ENCODE measurements at places on chromosomes 1 and 21.

DNA sequence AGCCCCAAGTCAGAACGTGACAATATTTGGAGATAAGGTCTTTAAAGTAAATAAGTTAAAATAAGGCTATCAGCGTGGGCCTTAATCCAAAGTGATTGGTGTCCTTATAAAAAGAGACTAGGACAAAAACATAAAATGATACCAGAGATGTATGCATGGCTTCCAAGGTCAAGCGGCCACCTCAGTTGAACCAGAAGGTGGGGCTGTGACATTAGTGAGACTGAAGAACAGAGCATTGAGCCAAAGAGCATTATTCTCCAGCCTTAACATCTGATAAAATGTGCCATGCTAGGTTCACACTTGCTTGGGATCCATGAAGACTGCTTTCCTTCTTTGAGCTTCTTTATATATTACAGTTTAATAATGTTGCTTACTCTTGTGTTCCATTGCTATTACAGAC is 554.6 kb downstream of the PLA2G4A start:
- DNase-seq, result no peak
- no peak overlapping the region for H3K27ac ChIP-seq
- no peaks in the 10 kb centered on the region for H3K27me3 ChIP-seq
- H3K4me3 ChIP-seq, result no peak overlapping the region
- no peaks in the 10 kb centered on the region for H3K36me3 ChIP-seq

DNA sequence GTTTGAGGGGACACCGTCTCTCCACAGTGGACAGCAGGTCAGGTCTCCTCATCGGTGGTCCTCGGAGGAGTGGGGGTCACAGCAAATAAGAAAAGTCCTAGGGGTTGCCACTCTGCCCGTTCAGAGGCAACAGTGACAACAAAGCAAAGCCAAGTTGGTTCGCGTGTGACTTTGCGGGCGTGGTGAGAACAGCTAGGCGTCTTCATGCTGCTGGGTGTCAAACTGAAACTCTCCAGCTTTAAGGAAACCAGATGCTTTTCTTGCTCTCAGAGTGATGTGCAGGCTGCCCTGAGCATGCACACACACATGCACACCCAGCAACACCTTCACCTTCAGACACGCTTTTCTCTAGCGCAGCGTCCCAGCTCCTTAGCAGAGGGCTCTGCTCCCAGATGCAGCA is 70.1 kb upstream of the ARHGEF16 start:
- no peaks in the 10 kb centered on the region for H3K4me1 ChIP-seq
- H3K4me3 ChIP-seq, result no peak overlapping the region
- DNase-seq, result no peak
- H3K27ac ChIP-seq, result no peak overlapping the region

GRCh38 chr21:25097648-25098047 is 509.6 kb downstream of the MRPL39 start:
- peaks cover 2% of the 10 kb centered on the region for H3K4me1 ChIP-seq
- H3K36me3 ChIP-seq, result no peaks in the 10 kb centered on the region
- H3K27ac ChIP-seq, result no peak overlapping the region
- DNase-seq, result no peak
- H3K27me3 ChIP-seq, result no peaks in the 10 kb centered on the region

DNA sequence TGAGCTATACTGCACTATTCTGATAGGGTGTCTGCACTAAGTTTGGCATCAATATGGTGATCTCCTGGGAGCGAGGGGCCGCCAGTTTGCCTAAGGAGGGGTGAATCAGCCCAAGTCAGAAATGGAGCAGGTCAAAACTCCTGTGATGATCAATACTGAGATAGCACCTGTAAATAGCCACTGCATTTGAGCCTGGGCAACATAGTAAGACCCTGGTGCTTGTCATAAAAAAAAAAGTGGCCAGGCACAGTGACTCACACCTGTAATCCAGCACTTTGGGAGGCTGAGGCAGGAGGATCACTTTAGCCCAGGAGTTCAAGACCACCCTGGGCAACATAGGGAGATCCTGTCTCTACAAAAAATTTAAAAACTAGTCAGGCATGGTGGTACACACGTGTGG is 11.6 kb upstream of the ZDHHC18 start:
- peaks cover 6% of the 10 kb centered on the region for H3K27me3 ChIP-seq
- no peaks in the 10 kb centered on the region for H3K36me3 ChIP-seq
- no peak overlapping the region for H3K4me3 ChIP-seq
- H3K4me1 ChIP-seq, result peaks cover 8% of the 10 kb centered on the region
- DNase-seq, result no peak

DNA sequence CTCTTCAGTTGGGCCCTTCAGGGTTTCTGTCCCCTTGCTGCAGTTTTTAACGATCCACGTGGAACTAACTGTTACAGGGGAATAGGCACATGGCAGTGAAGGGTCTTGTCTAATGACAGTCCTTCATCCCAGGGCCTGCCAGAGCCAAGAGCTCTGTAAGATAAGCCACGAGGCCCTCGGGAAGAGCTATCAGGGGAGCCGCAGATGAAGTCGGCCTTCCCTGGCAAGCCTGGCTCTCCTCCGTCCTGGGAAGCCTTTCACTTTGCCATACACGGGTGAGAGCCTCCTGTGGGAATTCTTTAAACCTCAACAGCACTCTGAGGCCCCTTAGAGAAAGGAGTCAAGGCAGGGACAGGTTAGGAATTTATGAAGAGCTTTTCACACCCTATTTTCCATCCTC is 29.0 kb downstream of the ACP6 start:
- no peaks in the 10 kb centered on the region for H3K27me3 ChIP-seq
- peaks cover 19% of the 10 kb centered on the region for H3K36me3 ChIP-seq
- H3K27ac ChIP-seq, result no peak overlapping the region
- DNase-seq, result no peak

- no peak for DNase-seq
- H3K27me3 ChIP-seq, result peaks cover 3% of the 10 kb centered on the region
- no peaks in the 10 kb centered on the region for H3K4me1 ChIP-seq
- no peak overlapping the region for H3K4me3 ChIP-seq
- no peak overlapping the region for H3K27ac ChIP-seq
- H3K36me3 ChIP-seq, result no peaks in the 10 kb centered on the region
These were observed 10.2 kb downstream of the TLCD4 start for GRCh38 chr1:95127380-95127779.

- H3K27me3 ChIP-seq, result peaks cover 75% of the 10 kb centered on the region
- H3K27ac ChIP-seq, result peak overlapping the region; percentile 20
- no peak for DNase-seq
- peaks cover 2% of the 10 kb centered on the region for H3K36me3 ChIP-seq
These were observed 2.0 kb downstream of the HES3 start for GRCh38 chr1:6245869-6246496.
